ENCODE measurements at places on chromosomes 4 and X.

DNA sequence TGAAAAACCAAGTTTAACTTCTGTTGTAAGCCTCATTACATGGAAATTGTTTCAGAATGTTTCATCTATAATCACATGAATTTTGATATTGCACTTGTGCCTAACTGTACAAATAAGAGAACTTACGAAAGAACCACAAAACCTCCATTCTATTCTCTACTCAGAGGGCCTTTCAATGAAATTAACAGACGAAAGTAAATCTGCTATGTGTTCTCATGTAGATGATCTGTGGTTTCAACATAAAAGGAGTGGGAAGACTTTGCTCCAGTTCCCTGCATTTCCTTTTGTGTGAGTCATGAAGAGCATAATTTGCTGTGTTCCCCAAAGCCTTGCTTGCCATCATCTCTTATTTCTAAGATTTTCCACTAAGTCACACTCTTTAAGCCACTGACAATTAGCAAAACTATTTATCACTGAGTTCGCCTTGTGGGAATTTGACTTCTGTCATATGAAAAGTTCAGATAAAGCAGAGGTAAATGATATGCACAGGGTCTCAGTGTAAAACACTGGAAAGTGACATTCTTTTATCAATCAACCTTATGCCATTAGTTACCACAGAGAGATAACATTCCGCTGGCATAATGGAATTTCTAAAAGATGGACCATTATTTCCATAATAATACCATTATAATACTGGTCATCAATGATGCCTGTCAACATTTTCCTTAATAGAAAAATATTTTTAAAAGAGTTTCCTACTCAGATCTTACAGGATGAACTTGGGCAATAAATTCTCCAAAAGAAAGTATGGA lies 329.8 kb downstream of the NR3C2 start:
- DNase-seq, result no peak

DNA sequence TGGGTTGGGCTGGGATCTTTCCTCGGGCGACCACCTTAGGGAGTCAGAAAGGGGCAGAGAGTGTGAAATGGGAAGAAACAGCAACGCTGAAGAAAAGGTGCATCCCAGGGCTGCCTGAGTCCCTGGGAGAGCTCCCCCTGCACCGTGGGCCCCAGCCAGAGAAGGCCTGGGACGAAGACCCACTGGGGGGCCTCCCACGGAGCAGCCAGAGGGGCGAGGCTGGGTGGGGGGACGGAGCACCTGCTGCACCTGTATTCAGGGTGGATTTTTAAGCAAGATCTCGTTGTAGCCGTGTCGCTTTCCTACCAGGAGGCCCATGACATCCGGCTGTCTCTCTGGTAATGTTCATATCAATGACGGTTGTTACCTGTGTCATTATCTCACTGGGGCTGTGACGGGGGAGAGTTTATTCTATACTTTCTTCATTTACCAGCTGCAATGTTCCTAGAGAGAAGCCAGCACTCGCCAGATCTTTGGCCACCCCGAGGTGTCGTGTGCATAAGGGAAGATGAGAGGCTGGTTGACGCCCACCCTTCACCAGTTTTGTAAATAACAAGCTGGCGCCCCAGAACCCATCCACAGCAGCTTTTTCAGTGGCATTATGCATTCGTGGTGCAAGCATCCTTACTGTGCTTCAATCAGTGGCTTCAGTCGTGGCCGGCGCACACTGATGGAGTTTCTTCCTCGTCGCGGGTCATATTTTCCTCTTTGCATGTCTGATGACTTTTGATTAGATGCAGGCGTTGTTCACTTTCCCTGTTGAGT lies 5.6 kb upstream of the PCGF3 start:
- no peak for DNase-seq

DNA sequence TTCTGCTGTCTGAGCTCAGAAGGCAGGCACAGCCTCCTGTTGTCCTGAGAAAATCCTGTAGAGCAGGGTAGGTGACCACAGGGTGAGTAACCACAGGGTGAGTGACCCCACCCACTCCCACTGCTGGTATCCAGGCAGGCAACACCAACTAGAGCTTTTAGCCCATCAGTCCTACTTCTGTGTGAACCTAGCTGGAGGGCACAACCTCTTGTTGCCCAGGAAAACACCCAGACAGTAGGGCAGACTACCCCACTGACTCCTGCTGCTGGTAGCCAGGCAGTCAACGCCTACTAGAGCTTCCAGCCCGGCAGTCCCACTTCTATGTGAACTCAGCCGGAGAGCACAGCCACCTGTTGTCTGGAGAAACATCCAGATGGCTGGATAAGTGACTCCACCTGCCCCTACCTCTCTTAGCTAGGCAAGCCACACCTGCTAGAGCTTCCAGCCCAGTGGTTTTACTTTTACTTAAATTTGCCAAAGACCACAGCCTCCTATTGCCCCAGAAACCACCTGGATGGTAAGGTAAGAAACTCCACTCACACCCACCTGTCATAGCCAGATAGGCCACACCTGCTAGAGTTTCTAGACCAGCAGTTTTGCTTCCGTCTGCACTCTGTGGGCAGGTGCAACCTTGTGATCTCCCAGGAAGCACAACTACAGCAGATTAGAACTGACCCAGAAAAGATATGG lies 371.6 kb downstream of the INPP4B start:
- no peak for DNase-seq

GRCh38 chr4:11264841-11265240 lies 163.9 kb downstream of the HS3ST1 start:
- DNase-seq, result no peak

DNA sequence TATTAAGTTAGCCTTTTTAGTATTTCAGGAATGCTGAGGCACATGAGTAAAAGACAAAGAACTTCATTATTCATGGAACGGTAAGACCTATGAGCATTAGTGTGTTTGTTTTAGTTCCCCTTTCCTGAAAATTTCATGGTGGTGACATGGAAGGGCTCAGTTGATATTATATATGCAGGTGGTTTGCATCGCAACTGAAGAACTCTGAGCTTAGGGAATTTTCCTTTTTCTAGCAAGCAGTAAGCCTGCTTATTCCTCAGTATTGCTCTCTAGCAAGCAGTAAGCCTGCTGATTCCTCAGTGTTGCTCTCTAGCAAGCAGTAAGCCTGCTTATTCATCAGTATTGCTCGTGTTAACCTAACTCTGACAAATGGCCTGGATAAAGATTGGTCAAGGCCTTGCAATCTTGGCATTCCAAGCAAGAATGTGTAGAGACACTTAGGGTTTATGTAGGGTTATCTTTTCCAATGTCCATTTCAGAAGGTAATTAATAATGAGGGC lies 37.7 kb upstream of the MAGEB18 start:
- DNase-seq, result no peak

- DNase-seq, result no peak
Measured at GRCh38 chr4:89422441-89422990, 114.9 kb upstream of the GPRIN3 start.

DNA sequence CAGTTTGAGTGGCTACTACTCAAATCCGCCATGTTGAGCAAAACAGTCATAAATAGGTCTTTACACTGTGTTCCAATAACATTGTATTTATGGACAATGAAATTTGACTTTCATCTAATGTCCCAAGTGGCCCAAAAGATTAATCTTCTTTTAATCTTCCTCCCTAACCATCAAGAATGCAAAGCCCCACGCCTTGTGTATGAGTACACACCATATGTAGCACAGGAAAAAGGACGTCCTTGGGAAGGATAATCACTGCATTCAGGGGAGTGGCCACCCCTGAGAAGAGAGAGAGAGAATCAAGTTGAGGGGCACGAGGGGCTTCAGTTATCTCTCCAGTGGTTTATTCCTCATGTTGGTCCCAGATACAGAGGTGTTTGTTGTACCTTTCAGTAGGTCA lies 33.1 kb downstream of the RBM47 start:
- no peak for DNase-seq

GRCh38 chrX:10620121-10620699 lies at the start of gene MID1:
TSS of gene MID1 (minus strand) at chrX:10620585. CDS start at chrX:10567547, 53,038 bp downstream.
- peak; percentile 26 for DNase-seq

DNA sequence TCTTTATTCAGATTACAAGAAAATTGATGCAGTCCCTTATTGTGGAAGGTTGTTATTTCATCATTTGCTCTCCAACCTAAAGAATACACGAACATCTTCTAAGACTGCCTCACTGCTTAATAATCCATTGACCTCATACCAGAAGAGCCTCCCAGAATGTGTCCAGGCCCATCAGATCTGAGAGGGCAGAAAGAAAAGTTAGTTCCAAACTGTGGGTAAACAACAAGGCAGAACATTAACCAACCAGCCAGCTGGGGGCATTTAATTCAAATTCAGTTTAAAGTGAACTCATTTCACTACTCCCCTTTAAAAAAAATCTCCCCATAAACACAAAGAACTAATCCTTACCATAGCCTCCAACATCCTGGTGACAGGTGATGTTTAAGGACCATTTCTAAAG lies 13.8 kb downstream of the GPC4 start:
- no peak for DNase-seq

DNA sequence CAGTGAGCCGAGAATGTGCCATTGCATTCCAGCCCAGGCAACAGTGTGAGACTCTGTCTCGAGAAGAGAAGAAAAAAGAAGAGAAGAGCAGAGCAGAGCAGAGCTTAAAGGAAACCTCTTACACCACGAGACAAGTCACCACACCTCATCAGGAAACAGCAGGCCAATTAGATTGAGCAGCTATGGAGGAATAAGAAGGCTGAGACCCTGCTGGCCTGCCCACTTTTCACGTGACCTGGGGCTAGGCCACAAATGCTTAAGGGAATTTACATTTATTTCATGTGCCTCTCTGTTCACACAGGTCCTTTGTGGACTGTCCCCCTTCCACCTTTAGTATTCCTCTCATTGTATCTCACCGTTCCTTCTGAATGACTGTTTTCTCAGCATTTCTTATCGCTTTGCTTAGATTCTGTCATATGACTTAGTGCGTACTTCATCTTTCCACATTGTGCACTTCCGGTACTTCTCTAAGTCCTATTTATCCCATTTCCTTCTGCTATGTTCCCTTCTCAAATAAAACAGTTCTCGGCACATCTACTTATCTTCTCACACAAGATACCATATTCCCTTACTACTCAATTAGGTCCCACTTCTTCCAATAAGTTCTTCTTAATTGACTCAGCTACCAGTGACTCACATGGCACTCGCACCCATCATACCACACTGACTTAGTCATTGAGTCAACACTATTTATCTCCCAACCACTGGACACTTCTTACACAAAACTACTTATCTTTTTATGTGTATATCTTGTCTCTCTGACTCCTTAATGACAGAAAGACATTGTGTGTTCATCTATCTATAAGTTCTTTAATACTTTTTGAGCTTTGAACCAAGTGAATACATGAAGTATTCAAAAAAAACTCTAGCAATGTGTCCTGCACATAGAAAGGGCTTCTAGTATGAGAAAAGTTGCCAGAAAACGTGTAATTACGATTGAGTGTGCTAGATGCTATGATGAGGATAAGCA lies 11.0 kb downstream of the CUL4B start:
- no peak for DNase-seq

- no peak for DNase-seq
Measured at GRCh38 chrX:150312931-150313330, 50.2 kb upstream of the MAMLD1 start.

DNA sequence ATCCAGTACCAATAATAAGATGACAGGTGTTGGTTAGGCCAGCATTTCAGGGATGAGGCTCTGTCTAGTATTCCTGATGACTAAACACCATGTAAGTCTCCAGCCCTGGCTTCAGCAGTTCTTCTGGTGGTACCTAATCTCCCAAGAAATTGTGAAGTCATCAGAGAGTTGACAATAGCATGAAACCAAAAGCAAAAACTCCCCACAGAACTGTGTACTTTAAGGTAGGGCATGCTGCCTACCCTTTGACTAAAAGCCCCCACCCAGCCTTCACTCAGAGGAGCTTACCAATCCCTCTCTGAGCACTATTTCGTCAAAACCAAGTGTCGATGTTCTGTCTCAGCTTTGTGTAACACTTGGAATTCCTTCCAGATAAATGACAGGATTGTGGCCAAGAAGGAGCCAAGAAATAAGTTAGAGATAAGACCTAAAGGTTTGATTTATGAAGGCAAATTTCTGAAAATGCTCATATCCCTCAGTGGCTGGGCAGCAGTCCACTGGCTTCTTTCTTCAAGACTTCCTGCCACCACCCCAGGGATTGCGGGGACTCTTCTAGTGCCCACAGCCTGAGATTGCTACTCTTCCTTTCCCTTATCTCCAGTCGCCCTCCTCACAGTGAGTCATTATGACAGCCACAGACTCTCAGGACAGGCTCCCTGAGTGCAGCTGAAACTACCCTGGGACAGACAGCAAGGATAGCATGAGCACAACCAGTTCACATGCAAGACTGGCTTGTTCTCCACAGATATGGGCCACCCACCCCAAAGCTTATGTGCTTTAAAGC lies 67.3 kb upstream of the LHFPL1 start:
- no peak for DNase-seq

- no peak for DNase-seq
Measured at GRCh38 chr4:105751718-105752299, 43.2 kb downstream of the GSTCD start.

DNA sequence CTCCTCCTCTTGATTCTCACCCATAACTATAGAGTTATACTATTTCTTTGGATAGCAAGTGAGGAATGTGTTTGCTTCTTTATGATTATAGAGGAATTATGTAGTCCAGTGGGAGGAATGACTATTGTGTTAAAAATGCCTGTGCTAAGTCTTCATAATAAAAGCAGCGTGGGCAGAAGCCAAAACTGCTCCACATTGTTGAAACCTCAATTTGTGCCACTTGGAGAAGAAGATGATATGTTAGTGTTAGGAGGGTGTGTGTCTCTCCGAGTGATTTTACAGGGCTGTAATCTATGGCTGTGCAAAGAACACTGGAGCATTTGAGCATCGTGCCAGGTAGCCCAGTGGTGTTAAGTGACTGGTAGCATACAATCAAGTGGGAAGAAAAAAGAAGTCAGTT lies 74.3 kb downstream of the FRAS1 start:
- no peak for DNase-seq

GRCh38 chr4:165016971-165017370 lies 14.8 kb upstream of the TRIM60 start:
- DNase-seq, result no peak

GRCh38 chr4:4461850-4462249 lies 74.9 kb downstream of the NSG1 start:
- DNase-seq, result no peak

GRCh38 chrX:131762802-131763234 lies 218.9 kb downstream of the OR13H1 start:
- DNase-seq, result peak; percentile 62

DNA sequence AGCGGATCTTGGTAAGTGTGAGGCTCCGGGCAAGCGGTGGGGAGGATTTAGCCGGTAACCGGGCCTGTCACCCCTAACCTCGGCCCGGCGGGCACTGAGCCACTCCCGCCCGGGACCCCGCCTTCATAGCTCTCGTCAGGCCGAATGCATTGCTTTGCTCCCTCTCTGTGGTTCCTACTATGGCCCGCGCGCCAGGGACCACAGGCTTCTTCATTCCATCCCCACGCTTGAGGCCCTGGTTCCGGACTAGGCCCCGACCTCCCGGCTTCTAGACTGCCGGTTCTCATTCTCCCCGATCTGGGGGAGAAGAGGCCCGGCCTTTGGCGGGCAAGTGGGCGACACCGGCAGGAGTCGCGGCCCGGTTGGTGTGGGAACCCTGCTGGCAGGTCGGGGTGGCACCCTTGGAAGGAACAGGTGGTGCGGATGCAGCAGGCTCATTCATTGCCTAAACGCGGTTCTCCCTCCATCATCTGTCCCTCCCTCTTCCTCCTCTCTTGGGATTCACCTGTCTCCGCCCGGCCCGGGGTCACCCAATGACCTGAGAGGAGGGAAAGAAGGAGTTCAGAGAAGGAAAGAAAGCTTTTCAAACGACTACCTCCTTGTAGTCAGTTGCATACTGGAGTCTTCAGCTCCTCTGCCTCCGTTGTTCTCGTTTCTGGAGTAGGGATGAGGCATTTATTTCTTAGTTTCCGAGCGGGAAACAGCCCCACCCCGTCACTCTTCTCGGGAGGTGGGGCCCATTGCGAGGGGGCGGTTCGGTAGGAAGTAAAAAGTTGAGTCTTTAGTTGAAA lies at the start of gene NDUFC1:
NDUFC1 (minus strand) TSS at position 657 of the 791 bp plus-strand sequence. CDS start 6,679 bp downstream, outside the sequence.
- DNase-seq, result peak; percentile 74

- no peak for DNase-seq
Measured at GRCh38 chrX:129239371-129239770, 283.9 kb downstream of the SMARCA1 start.
